ENCODE measurements at places on chromosomes 3 and 15. TPM values are rescaled to one million over a fixed set of nuclear protein-coding genes. Genes with fewer than 3 reads are reported as not detected.

- no peak overlapping the region for H3K4me3 ChIP-seq
- no peaks in the 10 kb centered on the region for H3K4me1 ChIP-seq
- H3K27ac ChIP-seq = no peak overlapping the region
- H3K27me3 ChIP-seq = no peaks in the 10 kb centered on the region
- no peak for DNase-seq
Observed at GRCh38 chr15:28875461-28876000, 10.2 kb upstream of the APBA2 start.

- no peak overlapping the region for H3K4me3 ChIP-seq
- no peak for DNase-seq
- H3K4me1 ChIP-seq = no peaks in the 10 kb centered on the region
- H3K27ac ChIP-seq = no peak overlapping the region
Observed at GRCh38 chr3:183592821-183593220, 37.3 kb upstream of the KLHL6 start.

Gene LRTM1
- total RNA-seq = not detected

- H3K27ac ChIP-seq = no peak overlapping the region
- no peaks in the 10 kb centered on the region for H3K4me1 ChIP-seq
- no peak for DNase-seq
- H3K27me3 ChIP-seq = no peaks in the 10 kb centered on the region
Observed at GRCh38 chr3:41907330-41908073, 54.4 kb downstream of the ULK4 start.

DNA sequence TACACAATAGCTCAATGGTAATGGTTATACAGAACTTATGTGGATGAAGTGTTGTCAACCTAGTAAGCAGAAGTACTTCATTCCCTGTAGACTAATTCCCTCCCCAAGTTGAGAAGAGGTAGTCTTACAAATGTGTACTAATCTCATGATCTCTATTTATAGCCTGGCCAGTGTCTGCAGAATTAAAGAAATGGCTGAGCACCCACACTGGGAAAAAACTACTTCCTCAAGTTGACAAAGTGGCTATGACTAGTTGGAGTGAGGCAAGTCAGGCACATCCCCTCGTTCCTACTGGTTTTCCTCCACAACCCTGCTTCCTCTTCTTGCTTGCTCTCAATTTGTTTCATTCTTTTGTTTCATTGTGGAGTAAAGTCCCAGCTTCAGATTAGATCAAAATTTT, 566.7 kb upstream of the ZNF717 start:
- no peaks in the 10 kb centered on the region for H3K27me3 ChIP-seq
- no peaks in the 10 kb centered on the region for H3K36me3 ChIP-seq
- DNase-seq = no peak
- no peaks in the 10 kb centered on the region for H3K4me1 ChIP-seq

DNA sequence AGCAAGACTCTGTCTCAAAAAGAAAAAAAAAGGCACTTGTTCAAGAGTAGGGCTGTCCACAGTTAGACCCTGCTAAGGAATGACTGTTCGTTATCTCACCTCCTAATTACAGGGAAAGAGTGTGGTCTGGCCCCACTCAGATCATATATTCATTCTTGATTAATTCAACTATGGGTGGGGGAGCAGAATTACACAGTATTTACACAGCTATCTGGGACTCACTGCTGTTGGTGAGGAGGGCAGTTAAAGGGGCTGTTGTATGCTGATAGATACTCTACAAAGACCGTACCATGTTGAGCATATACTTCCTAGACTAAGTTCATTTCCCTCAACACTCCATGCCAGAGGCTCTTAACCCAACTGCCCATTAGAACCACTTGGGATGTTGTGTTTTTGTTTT, 3.8 kb upstream of the ZNF620 start:
- H3K4me3 ChIP-seq = no peak overlapping the region
- H3K36me3 ChIP-seq = peaks cover 2% of the 10 kb centered on the region
- no peaks in the 10 kb centered on the region for H3K4me1 ChIP-seq
- H3K27me3 ChIP-seq = no peaks in the 10 kb centered on the region
- DNase-seq = no peak

Gene ASB14
- not detected for total RNA-seq

DNA sequence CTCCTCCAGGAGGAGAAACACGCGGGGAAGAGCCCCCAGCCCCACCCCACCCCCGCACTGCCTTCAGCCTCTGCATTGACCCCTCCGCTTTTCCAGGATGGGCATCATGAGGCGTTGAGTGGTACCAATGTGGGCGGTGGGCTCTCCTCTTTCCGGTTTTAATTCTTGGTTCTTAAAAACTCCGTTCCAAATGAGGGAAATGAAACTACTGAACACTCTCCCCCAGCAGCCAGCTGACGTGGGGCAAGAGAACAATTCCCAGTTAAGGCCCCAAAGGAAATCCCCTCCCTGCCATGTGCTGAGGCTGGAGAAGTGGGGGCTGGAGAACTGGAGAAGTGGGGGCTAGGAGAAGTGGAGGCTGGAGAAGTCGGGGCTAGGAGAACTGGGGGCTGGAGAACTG, 5.3 kb upstream of the NRROS start:
- no peak for DNase-seq
- H3K4me1 ChIP-seq = peaks cover 21% of the 10 kb centered on the region
- H3K36me3 ChIP-seq = no peaks in the 10 kb centered on the region
- no peak overlapping the region for H3K27ac ChIP-seq
- H3K4me3 ChIP-seq = no peak overlapping the region

Gene SAMD7
- not detected for total RNA-seq

DNA sequence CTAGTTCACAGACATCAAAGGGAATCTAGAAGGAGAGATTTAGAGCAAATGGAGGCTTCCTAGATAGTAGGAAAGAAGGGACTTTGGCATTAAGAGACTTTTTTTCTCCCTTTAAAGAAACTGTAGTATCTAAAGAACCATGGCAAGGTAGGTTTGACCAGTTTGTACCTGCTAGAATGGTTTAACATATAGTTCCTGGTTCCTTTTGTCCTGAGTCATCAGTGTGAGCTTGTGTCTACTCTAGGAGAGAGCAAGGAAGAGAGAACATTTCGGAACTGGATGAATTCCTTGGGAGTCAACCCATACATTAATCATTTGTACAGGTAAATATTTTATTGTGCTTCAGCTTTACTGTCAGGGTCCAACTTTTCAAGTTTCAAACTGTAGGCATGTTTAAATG, 29.6 kb upstream of the TRPC1 start:
- H3K27me3 ChIP-seq = no peaks in the 10 kb centered on the region
- no peaks in the 10 kb centered on the region for H3K36me3 ChIP-seq
- no peak overlapping the region for H3K4me3 ChIP-seq
- H3K4me1 ChIP-seq = no peaks in the 10 kb centered on the region
- no peak for DNase-seq

Gene CCR9
- not detected for total RNA-seq

Gene MYRIP
- total RNA-seq = 0.59 TPM

GRCh38 chr3:81829937-81830336, 68.5 kb upstream of the GBE1 start:
- no peaks in the 10 kb centered on the region for H3K27me3 ChIP-seq
- no peak overlapping the region for H3K27ac ChIP-seq
- no peak for DNase-seq

- H3K4me3 ChIP-seq = no peak overlapping the region
- no peak for DNase-seq
- no peak overlapping the region for H3K27ac ChIP-seq
- no peaks in the 10 kb centered on the region for H3K27me3 ChIP-seq
- peaks cover 21% of the 10 kb centered on the region for H3K4me1 ChIP-seq
- H3K36me3 ChIP-seq = no peaks in the 10 kb centered on the region
Observed at GRCh38 chr15:66650433-66650832, 51.6 kb upstream of the SMAD6 start.

DNA sequence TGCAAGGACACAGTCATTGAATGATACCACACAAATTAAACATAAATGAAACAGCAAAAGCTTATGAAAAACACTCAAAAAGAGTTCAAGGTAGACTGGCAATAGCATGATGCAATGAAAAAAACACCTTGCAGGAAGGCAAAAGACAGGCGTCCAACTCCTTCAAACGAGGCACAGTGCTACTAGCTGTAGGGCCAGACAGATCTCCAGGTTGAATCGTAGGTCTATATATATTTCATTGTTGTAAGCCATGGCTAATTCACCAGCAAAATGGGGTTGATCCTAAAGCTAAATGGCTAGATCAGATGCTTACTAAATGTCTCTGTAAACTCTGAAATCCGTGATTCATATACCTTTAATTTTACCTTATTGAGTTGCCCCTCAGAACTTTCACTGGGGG, 94.2 kb downstream of the THRB start:
- no peak for DNase-seq
- no peak overlapping the region for H3K27ac ChIP-seq
- H3K4me1 ChIP-seq = no peaks in the 10 kb centered on the region
- no peaks in the 10 kb centered on the region for H3K36me3 ChIP-seq

Gene CFAP20DC
- 4.0 TPM for total RNA-seq

Gene MYLK
- total RNA-seq = 29.7 TPM

- H3K27ac ChIP-seq = no peak overlapping the region
- DNase-seq = no peak
- H3K27me3 ChIP-seq = no peaks in the 10 kb centered on the region
- H3K4me3 ChIP-seq = no peak overlapping the region
- no peaks in the 10 kb centered on the region for H3K36me3 ChIP-seq
Observed at GRCh38 chr3:140521751-140522445, 156.0 kb upstream of the TRIM42 start.

Gene AMT
- total RNA-seq = 1.1 TPM

GRCh38 chr15:31081588-31082250, 19.8 kb downstream of the TRPM1 start:
- H3K27me3 ChIP-seq = no peaks in the 10 kb centered on the region
- H3K27ac ChIP-seq = no peak overlapping the region
- DNase-seq = no peak

Gene ST8SIA2
- 0.15 TPM for total RNA-seq

GRCh38 chr3:150960708-150961684, 11.5 kb downstream of the CLRN1 start:
- no peak overlapping the region for H3K27ac ChIP-seq
- no peaks in the 10 kb centered on the region for H3K4me1 ChIP-seq
- H3K36me3 ChIP-seq = no peaks in the 10 kb centered on the region
- H3K4me3 ChIP-seq = no peak overlapping the region

GRCh38 chr15:85456798-85457197, 76.4 kb downstream of the AKAP13 start:
- no peak overlapping the region for H3K4me3 ChIP-seq
- H3K4me1 ChIP-seq = peaks cover 28% of the 10 kb centered on the region

Gene MAP6D1
- total RNA-seq = 7.9 TPM

GRCh38 chr15:84609818-84610525, 9.2 kb downstream of the ZSCAN2 start:
- H3K4me1 ChIP-seq = no peaks in the 10 kb centered on the region
- DNase-seq = no peak
- H3K4me3 ChIP-seq = no peak overlapping the region
- H3K36me3 ChIP-seq = no peaks in the 10 kb centered on the region

DNA sequence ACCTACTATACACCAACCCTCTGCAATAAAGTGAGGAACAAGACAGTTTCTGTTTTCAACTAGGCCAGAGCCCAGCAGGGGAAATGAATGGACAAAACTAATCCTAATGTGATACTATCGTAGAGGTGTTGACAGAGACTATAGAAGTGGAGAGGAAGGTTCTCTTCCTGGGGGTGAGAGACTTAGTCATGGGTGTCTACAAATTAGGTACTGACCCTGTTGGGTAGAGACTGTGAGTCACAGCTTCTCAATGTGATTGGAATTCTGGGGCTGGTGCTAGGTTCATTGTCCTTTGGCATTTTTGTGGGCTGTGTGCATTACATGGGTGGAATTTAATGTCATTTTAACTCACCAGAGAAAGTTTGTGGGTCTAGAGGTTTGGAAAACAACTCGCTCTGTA, 79.3 kb downstream of the ADAMTSL3 start:
- DNase-seq = no peak
- H3K36me3 ChIP-seq = no peaks in the 10 kb centered on the region
- H3K27ac ChIP-seq = no peak overlapping the region
- H3K4me1 ChIP-seq = no peaks in the 10 kb centered on the region
- H3K27me3 ChIP-seq = no peaks in the 10 kb centered on the region

DNA sequence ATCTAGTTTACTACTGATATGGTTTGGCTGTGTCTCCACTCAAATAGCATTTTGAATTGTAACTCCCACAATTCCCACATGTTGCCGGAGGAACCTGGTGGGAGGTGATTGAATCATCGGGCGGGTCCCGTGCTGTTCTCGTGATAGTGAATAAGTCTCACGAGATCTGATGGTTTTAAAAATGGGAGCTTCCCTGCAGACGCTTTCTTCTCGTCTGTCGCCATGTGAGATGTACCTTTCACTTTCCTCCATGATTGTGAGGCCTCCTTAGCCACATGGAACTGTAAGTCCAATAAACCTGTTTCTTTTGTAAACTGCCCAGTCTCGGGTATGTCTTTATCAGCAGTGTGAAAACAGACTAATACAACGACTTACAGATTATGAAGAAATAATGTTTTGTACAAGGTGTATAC, 35.6 kb upstream of the PYDC2 start:
- DNase-seq = peak; percentile 53
- H3K27me3 ChIP-seq = no peaks in the 10 kb centered on the region
- H3K4me3 ChIP-seq = peak overlapping the region; percentile 31
- H3K27ac ChIP-seq = peak overlapping the region; percentile 51

- DNase-seq = no peak
- no peak overlapping the region for H3K27ac ChIP-seq
- H3K27me3 ChIP-seq = no peaks in the 10 kb centered on the region
- H3K4me1 ChIP-seq = no peaks in the 10 kb centered on the region
- H3K4me3 ChIP-seq = no peak overlapping the region
Observed at GRCh38 chr3:68136411-68136810, 482.0 kb upstream of the SUCLG2 start.

Gene ENTPD3
- not detected for total RNA-seq

DNA sequence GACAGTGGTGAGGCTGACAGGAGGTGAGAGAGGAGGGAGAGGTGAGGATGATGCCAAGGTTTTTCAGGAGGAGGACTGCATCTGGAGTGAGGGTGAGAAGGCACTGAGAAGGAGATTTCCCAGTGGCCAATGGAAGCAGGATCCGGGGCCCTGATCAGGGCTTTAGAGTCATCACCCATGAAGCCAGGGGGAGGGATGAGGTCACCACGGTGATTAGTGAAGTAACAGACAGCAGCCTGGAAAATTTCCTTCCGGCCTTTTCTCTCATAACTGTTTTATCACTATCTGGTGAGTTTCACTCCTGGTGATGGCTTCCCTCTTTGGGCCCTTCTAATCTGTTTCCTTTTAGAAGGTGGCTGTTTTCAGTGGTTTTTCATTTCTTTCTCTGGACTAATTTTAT, 80.5 kb upstream of the WNT5A start:
- no peaks in the 10 kb centered on the region for H3K36me3 ChIP-seq
- H3K27ac ChIP-seq = no peak overlapping the region
- no peak overlapping the region for H3K4me3 ChIP-seq
- H3K4me1 ChIP-seq = no peaks in the 10 kb centered on the region

GRCh38 chr15:63539998-63540397, 35.6 kb downstream of the USP3 start:
- H3K4me3 ChIP-seq = no peak overlapping the region
- no peak overlapping the region for H3K27ac ChIP-seq
- no peaks in the 10 kb centered on the region for H3K36me3 ChIP-seq
- H3K27me3 ChIP-seq = no peaks in the 10 kb centered on the region
- 0 out of 2 replicates have a peak, but pooled peaks cover 3% of the 10 kb centered on the region for H3K4me1 ChIP-seq

Data from Panc1 (cell line).